Substantia nigra (tissue), 51 donors: ENCODE measurements at places on chromosomes 4 and X.

DNA sequence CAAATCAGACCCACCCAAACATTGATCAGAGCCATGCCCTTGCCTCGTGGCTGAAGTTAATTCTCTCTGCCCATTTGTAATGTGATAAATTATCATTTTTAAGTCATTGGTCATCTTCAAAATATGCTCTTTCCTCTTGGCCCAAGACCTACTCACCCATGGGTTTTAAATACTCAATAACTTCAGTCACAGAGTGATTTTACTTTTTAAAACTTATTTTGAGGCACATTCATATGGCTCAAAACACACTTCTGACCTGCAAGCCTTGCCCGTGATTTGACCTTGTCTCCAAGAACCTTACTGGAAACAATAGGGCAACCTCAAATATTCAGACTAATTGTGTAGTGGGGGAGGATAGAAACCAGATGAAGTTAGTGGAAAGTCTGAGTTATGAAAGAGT lies 176.2 kb upstream of the LNX1 start:
- no peak for DNase-seq

- DNase-seq, result no peak
Measured at GRCh38 chrX:108070891-108071290, 20.5 kb downstream of the PSMD10 start.

GRCh38 chr4:156247470-156247869 lies 293.8 kb upstream of the CTSO start:
- no peak for DNase-seq

- DNase-seq, result no peak
Measured at GRCh38 chrX:74343343-74344279, 39.6 kb downstream of the ZCCHC13 start.

- DNase-seq, result no peak
Measured at GRCh38 chr4:37873386-37873785, 17.5 kb upstream of the TBC1D1 start.

DNA sequence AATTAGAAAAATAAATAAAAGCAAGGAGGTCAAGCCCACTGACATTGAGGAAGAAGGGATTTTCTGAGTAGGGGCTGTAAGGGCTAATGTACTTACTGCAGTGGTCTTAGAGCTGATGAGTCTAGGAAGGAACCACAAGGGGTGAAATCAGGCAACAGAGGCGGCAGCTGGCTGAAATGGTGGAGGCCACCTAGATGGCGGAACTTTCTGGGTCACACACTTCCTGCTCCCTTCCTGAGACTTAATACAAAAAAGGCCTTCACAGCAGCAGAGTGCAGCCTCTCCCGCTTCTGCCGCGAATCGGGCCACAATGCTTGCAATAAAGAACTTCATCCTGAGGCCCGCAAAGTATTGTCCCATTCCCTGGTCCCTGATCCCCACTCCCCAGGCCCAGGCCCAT lies 15.4 kb downstream of the SNX12 start:
- DNase-seq, result no peak

- no peak for DNase-seq
Measured at GRCh38 chr4:915041-915474, 17.1 kb downstream of the GAK start.

DNA sequence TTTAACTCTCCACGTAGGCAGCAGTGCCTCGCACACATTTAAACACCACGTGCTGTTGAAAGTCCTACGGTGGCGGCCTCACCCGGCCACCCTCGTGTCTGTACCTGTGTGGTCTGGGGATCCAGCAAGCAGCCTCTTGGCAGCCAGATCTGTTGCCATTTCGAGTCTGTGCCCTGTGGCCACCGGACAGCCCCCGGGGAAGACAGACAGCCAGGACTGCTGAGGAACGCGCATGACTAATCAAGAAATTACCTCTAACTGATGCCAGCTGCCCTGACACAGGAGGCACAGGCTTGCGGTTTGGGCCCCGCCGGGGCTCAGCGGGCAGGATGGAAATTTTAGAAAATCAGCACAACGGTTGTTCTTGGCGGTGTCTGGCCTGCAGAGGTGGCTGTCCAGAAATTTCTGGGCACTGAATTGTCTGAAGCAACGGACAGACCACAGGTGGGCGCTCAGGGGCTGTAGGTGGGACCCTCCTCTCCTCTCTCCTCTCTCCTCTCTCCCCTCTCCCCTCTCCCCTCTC lies 15.6 kb upstream of the ASMTL start:
- DNase-seq, result no peak

DNA sequence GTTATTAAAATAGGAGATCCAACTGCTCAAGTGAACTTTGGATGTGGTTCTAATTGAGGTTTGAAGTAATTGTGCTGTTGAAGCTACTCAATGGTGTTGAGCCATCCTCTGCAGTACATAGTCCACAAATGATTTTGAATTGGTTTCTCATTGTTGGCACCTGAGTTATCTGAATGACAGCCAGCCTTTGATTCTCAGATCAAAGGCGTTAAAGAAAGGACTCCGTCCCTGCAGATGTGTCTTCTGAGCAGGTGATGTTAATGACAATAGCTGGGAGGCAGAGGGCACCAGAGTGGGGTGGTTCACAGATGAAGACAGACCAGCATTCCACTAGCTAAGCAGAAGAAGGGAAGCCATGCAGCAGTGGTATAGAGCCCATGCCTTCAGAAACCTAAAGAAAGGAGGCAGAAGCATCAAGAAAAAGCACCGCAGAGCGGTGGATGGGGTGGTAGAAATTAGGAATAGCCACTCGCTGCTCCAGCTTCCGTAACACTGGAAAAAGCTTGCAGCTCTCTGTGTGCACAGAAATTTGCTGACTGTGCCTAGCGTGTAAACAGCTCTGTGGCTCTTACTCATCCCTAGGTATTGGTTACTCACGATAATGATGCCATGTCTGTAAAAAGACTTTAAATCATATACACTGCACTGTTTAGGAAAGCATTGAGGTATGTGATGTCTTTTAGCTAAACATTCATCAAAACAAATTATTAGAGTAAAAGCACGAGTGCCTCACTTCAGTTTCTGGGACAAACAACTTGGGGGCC lies 79.2 kb upstream of the CLCN4 start:
- DNase-seq, result no peak

- DNase-seq, result no peak
Measured at GRCh38 chr4:123346951-123347350, 49.6 kb upstream of the SPRY1 start.

DNA sequence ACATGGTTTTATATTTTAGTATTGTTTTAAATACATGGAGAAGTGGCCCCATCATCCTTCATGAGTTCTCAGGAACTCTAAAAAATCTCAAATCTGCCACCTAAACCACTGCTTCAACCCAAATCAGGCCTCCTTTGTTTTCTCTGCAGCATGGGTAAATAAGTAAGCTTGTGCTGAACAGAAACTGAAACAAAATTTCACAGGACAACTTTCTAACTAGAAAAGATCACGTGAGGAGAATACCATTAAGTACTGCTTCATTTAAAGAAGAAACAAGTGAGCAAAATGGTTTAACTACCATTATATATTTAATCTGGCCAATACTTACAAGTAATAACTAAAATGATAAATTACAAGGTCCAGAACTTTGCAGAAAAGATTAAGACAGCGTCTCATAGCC lies 2.5 kb downstream of the ARAP2 start:
- DNase-seq, result no peak

DNA sequence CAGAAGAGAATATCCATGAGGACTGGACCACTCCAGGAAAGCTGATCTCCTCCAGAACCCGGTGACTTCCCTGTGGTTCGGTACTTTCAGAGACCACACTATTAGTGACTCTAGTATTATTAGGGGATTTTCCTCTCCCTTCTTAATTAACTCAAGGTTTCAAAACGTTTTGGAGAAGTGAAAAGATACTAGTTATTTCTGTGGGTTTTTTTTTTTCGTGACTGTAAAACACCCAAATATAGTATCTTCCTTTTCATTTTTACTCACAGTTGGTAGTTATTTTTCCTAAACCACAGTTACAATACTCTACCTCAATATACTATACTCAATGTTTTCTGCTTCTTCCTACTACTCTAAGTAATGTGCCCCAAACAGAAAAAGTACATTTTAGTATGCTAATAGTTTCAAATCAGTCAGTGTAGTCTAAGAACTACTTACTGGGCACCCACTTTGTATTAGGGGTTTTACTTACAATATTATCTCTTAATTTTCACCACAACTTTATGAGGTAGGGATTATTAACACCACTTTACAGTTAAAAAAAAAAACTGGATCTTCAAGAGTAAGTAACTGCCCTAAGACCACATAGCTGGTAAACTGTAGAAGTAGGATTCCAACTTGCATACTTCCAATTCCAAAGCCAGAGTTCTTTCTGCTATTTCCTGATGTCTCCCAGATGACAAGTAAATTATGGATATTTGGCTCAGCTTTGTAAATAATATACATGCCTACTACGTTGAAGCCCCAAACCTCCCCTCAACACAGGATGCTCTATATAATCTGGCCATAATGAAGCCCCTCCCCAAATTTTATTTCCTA lies 45.0 kb downstream of the SLC9A7 start:
- no peak for DNase-seq

DNA sequence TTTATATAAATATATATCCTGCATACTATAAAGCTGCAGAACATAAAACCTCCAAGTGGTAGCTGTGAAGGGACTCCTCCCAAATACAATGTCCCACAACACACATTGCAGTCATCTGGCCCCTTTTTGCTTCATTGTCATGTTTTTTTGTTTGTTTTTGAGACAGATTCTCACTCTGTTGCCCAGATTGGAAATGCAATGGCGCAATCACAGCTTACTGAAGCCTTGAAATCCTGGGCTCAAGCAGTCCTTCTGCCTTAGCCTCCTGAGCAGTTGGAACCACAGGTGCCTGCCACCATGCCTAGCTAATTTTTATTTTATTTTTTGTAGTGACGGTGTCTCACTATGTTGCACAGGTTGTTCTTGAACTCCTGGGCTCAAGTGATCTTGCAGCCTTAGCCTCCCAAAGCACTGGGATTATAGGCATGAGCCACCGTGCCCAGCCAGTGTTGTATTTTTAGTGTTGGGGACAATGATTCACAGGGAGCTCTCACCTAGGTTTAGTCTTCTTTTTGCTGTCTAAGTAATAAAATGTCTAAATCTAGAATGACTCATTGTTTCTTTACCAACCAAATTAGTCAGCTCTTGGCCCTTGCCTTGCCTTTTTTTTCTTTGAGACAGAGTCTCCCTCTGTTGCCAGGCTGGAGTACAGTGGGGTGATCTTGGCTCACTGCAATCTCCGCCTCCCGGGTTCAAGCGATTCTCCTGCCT lies 24.0 kb upstream of the XIAP start:
- no peak for DNase-seq

DNA sequence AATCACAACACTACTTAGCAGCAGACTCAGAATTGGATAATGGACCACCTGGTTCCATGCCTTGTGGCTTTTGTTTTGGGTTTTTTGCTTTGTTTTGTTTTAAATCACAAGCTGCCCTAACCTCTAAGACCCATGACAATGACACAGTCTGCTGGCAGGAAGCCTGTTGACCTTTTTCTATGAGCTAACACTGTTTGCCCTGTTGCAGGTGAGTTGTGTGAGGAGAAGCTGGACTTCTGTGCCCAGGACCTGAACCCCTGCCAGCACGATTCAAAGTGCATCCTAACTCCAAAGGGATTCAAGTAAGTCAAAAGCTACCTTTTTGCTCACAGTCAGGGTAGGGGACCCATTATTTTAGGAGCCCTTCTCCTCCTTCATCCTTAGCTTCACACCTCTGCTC lies 110.8 kb upstream of the PACRGL start:
- DNase-seq, result no peak

DNA sequence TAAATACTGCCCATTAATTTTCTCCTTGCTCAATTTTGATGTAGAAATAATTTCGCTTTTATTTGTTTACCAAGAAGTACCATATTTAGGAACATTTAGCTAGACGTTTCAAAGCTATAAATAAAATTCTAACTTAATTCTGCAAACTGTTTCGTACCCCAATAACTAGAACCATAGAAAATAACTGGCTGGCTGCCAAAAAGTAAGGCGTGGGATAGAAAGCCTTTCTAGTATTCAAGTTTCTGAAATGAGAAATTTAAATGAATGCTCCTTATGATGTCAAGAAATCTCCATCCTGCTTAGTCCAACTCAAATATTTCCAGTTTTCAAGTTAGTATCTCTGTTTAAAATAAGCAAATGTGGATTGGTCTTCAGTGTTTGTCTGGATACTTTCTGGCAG lies 167.4 kb downstream of the FBXO8 start:
- DNase-seq, result no peak

GRCh38 chrX:19370061-19370460 lies 26.3 kb downstream of the PDHA1 start:
- DNase-seq, result no peak

GRCh38 chrX:40065296-40066046 lies 32.3 kb downstream of the BCOR start:
- DNase-seq, result no peak

GRCh38 chrX:78754917-78755316 lies 7.4 kb downstream of the LPAR4 start:
- no peak for DNase-seq

- DNase-seq, result peak; percentile 55
Measured at GRCh38 chr4:87973283-87974169, 2.0 kb upstream of the SPP1 start.

GRCh38 chr4:74018116-74018515 lies 19.6 kb upstream of the CXCL5 start:
- no peak for DNase-seq

GRCh38 chr4:36439556-36439955 lies 158.1 kb downstream of the DTHD1 start:
- DNase-seq, result no peak

DNA sequence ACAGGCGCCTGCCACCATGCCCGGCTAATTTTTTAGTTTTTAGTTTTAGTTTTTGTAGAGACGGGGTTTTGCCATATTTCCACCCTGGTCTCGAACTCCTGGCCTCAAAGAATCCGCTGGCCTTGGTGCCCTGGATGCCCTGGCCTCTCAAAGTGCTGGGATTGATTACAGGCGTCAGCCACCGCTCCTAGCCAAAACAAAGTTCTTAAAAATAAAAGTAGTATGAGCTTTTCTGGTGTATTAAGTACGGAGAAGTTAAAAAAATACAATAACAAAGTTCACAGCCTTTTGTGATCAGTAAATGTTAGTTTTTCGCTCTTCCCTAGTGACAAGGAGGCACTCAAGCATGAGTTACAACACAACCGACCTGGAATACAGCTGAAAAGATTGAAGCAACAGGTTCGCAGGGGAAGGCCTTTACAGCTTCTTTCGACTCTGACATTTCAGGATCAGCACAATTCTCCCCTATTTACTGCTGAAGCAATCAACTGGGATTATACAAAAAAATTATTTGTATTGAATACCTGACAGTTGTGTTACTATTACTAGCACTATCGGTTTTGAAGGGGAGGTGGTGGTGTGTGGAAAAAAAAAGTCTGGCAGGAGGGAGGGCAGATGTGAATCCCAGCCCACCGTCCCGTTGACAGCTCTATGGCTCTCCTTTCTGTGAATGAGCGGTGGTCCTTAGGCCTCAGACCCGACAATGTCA lies 893 bp upstream of the METAP1 start:
- no peak for DNase-seq

DNA sequence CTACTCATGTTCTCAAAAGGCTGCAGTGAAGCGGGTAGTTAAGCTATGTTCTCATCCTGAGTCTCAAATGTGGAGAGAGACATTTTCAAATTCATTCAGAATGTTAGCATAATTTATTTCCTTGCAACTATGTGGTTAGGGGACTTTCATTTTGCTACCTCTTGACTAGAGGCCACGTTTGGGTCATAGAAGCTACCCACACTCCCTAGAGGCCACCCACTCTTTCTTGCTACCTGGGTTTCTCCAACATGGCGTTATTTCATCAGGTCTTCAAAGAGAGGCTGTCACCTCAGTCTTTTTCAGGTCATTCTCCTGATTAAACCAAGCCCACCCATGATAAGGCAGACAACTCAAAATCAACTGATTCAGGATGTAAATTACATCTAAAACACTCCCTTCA lies 34.3 kb upstream of the NLGN4X start:
- DNase-seq, result no peak

- DNase-seq, result peak; percentile 42
Measured at GRCh38 chr4:170259631-170260153, 169.9 kb upstream of the AADAT start.
